Stimulated activated CD8-positive, alpha-beta memory T cell treated with anti-CD3 and anti-CD28 coated beads, Interleukin-4, amount 100 ng/mL, for 24 hours (primary cell): ENCODE measurements at places on chromosomes 12 and 14.

DNA sequence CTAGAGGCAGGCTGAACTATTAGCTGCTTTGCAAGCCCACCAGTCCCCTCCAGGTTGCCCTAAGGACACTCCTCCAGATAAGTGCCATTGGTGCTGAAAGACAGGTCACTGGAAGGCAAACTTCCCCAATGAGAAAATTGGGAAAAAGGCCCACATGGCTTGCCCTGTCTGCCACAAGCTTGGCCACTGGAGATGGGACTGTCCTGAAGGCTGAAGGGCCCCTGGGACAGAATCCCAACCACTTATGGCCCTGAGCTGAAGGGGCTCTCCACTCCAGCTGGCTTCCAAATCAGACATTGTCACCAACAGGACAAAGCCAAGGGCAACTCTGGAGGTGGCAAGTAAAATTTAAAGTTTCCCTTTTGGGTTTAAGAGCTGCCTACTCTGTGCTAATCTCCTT, 12.2 kb upstream of the DHRS2 start:
- no peak for DNase-seq

GRCh38 chr14:91872011-91872501, 4.7 kb upstream of the TC2N start:
- no peak for DNase-seq

GRCh38 chr12:71109834-71110233, 48.0 kb downstream of the TSPAN8 start:
- no peak for DNase-seq

- no peak for DNase-seq
These were observed 39.4 kb upstream of the BMP4 start for GRCh38 chr14:53996041-53996440.

- DNase-seq, result no peak
These were observed 8.6 kb downstream of the ISCU start for GRCh38 chr12:108570743-108571608.
